Substantia nigra (tissue), 51 donors: ENCODE measurements at places on chromosomes 11 and 22.

- DNase-seq, result no peak
Measured at GRCh38 chr11:122229078-122229477, 113.1 kb upstream of the BLID start.

DNA sequence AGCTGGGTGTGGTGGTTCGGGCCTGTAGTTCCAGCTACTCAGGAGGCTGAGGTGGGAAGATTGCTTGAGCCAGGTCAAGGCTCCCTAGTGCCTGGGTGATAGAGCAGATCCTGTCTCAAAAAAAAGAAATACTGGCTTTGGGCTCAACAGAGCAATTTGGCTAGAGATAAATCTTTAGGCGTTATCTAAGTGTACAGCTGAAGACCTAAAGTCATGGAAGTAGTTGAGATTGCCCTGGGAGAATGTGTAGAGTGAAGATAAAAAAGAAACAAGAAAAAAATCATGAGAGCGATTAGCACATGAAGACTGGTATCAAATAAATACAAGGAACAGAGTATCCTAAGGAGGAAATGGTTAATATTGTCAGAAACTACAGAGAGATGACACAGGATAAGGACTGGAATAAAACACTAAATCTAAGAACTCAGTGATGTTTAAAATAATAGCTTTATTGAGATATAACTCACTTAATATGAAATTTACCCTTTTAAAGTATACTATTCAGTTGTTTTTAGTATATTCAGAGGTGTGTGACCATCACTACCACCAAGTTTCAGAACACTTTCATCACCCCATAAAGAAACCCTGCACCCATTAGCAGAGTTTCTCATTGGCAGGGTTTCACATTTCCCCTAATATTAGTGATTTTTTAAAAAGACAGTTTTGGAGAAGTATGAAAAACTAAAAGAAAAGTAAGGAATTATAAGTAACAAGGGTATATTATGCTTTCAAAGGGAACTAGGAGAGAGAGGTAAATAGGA, 20.7 kb downstream of the PIK3C2A start:
- DNase-seq, result no peak

- no peak for DNase-seq
Measured at GRCh38 chr11:76394411-76394810, 13.3 kb downstream of the GVQW3 start.

DNA sequence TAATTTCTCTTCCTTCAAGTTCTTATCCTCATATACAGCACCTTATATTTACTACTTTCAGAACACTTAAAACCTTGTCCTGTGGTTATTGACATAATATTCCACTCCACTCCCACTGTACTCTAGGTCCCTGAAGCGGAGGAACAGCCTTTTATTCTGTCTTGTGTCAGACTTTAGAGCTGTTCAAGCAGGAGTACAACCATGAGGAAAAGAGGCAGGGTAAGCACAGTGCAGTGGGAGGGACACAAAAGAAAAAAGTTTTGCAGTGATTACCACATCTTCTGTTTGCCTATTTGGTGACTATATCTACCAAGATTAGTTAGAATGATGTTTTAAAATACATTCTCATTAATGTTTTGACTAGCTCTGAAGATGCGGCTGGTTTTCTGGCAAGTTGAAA, 122.0 kb upstream of the CEP126 start:
- no peak for DNase-seq

DNA sequence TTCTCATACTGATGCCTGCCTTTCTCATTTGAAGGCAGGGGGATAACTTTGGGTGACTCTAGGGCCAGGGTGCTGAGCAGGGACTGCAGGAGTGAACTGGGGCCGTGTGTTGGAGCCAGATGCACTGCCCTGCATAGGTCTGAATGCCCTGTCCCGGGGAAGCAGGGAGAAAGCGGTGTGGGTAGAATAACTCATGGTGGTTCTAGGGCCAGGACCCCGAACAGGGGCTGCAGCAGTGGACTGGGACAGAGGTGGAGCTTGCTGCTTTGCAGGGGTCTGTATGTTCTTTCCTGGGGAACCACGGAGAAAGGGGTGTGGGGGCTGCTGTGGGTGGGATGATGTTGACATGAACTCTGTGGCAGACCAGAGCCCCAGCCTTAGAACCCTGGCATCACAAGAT, 52.9 kb downstream of the GAB4 start:
- no peak for DNase-seq

- no peak for DNase-seq
Measured at GRCh38 chr22:49894322-49895054, 23.8 kb downstream of the ALG12 start.

- no peak for DNase-seq
Measured at GRCh38 chr11:122304973-122305372, 189.0 kb upstream of the BLID start.

DNA sequence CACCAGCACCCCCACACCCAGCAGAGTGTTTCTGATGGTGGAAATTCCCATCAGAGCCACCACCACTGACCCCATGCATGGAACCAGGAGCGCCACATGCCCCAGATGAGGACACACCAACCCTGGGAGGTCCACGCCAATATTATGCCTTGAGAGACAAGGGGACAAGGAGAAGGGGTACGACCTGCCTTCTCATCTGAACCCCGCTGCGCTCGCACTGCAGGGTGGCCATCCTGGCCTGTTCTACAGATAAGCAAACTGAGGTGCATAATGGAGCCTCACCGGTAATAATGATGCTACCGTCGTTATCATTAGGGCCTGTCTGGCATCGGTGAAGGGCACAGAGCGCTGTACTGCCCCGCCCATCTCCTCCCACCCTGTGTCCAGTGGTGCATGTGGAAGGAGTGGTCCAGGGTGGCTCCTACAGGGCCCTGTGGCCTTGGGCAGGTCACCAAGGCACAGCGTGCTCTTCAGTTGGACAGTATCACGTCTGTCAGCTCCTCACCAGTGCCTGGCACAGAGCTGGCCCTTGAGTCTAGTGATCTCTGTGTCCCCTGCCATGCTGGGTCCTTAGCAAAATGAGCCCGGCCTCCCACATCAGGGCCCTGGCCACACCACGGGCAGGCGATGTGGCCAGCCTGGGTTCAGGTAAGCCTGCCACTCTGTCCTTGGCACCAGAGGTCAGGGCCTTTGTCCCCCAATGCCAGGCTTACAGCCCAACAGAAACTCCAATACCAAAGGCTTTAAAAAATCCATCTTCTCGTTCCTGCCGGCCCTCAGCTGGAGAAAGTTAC, 92.2 kb downstream of the PHF21B start:
- DNase-seq, result no peak

DNA sequence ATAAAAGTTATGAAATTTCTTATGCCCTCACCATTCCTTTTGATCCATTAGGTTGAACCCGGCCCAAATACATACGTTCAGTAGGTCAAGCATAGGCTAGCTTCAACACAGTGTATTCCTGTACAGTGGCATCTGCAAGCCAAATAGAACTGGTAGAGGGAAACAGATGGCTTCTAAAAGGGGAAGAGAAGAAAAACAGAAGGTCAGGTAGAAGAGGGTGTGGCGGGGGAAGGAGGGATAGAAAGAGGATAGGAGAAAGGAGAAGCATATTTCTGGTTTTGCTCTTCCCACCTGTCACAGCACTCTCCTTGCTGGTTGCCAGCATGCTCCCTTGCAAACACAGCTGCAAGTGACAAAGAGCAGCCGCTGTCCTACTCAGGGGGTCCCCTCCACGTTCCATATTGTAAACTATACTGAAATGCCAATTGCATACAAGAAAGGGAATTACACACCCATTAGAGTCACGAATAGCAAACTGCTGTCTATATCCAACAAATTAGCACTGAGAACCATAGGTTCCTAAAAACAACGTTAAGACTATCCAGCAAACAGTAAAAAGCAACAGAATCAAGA, 71.8 kb downstream of the PHF21A start:
- no peak for DNase-seq
